ENCODE measurements at places on chromosomes 7 and 10.

DNA sequence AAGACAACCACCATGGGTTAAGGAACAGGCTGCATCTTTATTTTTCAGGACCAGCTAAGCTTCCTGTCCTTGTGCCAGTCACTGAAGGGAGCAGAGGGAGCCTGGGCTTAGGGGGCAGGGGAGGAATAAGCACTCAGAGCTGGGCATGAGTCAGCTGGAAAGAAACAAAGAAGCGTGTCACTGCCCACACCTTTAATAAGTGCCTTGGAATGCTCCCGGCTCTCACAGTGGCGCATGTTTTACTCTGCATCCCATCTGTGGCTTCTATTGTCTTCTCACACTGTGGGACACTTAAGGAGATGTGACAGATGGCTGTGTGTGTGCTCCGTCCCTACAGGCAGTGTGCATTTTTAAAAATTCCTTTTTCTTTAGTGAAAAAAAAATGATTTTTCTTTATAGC lies 71.7 kb downstream of the MTURN start:
- peak; percentile 13 for DNase-seq

- peak; percentile 80 for DNase-seq
Observed at GRCh38 chr7:100803398-100804161, 23.7 kb downstream of the EPHB4 start.

DNA sequence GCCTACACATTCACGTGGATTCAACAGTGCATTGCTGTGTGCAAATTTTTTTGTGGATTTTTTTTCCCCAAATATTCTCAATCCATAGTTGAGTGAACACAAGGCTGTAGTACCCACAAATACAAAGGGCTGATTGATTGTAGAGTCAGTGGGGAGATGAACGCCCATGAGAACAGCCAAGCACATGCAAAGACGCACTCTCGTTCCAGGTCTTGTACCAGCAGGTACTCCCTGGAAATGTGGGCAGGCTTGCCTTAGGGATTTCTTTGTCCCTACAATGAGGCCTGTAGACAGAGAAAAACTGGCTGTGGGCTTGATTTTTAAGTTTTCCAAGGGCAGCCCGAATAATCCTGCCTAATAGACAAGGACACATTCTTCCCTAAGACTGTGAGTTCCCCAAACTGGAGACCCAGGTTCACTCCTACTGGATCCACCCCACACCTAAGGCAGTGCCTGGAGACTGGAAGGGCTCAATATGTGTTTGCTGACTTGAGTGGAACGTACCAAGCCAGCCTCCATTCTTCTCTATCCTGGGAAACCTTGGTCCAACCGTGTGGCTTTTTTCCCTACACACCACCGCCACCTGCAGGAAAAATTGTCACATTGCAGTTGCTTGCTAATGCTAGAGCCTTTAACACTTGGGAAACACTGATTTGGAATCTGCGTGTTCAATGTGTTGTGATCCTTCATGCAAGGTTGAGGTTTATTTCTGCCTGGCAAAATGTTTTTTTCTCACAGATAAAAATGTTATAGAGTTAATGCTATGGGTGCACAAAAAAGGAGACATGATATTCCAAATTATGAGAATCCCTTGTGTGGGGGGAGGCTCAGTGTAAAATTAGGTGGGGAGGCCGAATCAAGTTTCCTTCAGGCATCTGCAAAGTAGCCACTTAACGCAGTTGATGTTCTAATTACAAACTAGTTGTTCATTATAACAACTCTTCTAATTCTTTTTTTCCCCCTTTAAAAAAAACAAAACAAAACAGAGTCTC lies 49.3 kb downstream of the PPP1R17 start:
- peak; percentile 56 for DNase-seq

DNA sequence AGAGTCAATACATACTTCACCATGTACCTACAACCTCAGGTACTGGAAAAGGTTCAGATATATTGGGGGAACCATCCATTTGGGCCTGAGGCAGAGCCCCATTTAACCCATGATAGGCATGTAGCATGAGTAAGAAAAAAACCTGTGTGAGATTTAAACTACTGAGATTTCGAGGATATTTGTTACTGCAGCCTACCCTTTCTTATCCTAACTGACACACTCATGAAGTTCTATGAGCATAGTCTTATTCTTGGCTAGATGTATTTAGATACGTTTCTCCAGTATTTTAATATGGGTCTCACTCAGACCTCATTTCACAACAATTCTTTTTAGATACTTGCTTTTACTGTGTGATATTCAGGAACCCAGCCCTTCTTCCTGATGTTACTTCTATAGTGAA lies 39.3 kb downstream of the GHRHR start:
- no peak for DNase-seq

DNA sequence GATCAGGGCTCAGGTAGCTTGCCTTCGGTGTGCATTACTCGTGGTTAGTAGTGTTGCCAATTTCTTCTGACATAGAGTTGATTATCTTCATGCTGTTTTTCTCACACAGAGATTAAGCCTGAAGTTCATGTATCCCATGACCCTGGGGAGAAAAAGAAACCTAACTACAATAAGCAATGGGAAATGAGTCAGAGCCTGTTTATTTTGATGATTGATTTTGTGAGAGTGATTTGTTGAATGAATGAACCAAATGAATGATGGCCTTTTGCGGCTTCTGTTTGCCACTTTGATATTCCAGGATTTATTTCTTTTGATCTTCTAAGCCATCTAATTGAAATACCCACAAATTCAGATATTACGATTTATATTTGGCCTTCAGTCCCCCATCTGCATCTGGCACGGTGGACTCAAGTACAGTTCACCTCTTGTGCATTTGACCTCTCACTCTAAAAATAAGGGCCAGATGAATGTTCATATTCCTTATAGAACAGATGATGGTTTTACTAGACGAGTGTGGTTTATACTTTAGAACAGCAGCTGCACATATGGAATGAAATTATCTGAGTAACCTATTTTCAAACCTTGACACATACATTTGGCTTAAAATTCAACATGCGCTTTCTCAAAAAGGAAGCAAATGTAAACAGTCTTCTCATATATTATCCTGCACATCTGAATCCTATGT lies 110.7 kb downstream of the PLCE1 start:
- DNase-seq, result peak; percentile 15

DNA sequence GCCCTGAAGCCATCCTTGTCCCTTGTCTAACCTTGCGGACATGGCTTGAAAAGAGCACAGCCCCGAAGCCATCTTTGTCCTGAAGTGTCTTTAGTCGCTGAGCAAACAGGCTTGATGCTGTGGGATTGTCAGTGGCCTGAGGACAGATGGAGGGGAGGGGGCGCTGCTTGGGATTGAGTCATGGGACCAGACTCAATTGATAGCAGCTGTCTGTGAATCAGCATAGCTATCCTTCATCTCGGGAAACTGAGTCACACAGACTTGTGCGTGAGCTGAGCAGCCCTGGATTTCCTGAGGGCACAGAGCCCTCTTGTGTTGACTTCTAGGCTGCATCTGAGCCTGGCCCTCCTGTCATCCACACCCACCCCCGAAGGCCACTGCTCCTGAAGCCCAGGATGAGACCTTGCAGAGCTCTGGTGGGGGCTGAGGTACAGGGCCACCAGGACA lies 14.4 kb downstream of the MYO1G start:
- DNase-seq, result no peak

- DNase-seq, result no peak
Observed at GRCh38 chr7:49159536-49159935, 235.2 kb downstream of the CDC14C start.

GRCh38 chr10:48724127-48724526 lies 39.5 kb downstream of the WDFY4 start:
- no peak for DNase-seq

GRCh38 chr7:3000566-3000965 lies 43.1 kb downstream of the CARD11 start:
- no peak for DNase-seq

GRCh38 chr10:77867124-77867719 lies 59.3 kb downstream of the DLG5 start:
- peak; percentile 31 for DNase-seq

DNA sequence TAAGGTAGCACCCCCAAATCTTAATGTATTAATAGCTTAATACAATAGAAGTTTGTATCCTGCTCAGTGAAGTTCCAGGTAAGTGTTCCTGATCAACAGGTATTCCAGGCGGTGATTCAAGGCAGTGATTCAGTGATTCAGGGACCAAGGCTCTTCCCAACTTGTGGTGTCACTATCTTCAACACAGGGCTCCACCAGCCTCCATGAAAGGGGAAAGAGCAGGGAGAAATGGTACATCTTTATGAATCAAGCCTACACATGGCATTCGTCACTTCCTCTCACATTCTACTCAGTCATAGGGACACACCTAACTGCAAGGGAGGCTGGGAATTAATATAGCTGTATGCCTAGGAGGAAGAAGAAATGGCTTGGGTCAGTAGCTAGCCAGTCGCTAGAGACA lies 5.1 kb downstream of the GOLGA7B start:
- DNase-seq, result no peak

DNA sequence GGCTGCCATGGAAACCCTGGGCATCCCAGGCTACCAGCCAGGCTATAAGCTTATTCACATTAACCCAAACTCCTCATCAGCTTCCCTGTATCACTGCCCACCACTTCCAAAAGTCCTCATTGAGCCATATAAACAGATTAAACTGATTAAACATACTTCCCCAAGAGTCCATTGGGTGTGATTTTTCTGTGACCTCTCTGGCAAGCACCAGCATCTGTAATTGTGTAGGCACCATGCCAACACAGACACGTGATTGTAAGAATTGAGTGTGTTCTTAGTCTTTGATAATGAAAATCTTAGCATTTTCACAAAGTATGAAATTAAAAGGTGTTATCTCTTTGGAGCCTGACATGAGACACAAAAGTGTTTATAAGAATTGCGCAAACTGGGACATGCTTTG lies 679.3 kb downstream of the TYW1 start:
- no peak for DNase-seq

GRCh38 chr10:116732573-116732972 lies 9.8 kb downstream of the HSPA12A start:
- DNase-seq, result no peak

DNA sequence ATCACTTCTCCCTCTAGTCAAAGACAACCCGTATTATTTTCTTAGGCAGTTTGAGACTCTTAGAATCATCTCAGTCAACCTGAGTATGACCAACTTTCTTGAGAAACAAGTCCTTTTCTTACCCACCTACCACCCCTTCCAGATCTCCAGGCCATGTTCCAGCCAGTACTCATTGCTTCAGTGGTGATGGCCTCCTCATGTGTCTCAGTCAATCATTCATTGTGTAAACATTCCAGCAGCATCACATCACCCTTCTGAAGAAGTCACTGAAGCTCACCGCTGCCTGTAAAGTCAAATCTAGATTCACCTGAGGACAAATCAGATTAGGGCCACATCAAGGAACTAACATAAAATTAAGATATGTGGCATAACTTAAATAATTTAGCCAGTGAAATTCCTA lies 467.2 kb upstream of the NRP1 start:
- peak; percentile 60 for DNase-seq

- DNase-seq, result no peak
Observed at GRCh38 chr7:73338321-73338720, 10.4 kb downstream of the FKBP6 start.

DNA sequence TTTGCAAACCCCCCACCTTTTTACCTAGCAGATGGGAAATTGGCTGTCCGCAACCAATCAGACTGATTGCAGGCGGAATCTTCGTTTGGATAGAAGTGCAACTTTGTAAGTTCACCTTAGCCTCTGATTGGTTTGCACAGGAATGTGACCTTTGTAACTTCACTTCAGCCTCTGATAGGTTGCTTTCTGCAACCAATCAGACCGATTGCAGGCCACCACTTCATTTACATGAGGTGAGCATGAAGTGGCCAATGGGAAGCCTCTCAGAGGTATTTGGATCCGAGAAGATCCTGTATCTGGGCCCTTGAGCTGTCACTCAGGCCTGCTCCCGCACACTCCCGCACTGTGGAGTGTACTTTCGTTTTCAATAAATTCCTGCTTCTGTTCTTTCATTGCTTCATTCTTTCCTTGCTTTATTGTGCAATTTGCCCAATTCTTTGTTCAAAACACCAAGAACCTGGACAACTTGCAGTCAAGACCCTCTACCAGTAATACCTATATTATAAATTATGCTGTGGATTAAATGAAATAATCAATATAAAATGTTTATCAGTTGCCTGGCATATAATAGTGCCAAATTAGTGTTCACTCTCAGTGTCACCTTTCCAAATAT lies 491.4 kb downstream of the PLXNA4 start:
- no peak for DNase-seq

DNA sequence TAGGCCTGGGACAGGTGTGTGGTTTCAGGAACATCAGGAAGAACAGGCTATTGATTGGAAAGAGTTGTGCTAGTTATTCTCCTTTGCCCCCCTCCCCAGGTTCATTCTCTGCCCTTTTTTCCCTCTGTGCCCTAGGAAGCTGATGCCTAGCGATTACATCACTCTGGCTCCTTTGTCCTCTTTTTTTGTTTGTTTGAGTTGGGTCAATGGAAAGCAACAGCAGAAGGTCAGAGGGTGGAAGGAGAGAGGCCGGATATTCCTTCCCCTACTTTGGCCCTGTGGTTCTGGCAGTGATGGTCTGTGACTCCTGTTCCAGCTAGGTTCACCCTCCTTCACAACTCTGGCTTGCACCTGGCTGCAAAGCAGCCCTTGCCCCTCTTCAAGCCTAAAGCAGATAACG lies 18.9 kb downstream of the LOXL4 start:
- DNase-seq, result no peak

DNA sequence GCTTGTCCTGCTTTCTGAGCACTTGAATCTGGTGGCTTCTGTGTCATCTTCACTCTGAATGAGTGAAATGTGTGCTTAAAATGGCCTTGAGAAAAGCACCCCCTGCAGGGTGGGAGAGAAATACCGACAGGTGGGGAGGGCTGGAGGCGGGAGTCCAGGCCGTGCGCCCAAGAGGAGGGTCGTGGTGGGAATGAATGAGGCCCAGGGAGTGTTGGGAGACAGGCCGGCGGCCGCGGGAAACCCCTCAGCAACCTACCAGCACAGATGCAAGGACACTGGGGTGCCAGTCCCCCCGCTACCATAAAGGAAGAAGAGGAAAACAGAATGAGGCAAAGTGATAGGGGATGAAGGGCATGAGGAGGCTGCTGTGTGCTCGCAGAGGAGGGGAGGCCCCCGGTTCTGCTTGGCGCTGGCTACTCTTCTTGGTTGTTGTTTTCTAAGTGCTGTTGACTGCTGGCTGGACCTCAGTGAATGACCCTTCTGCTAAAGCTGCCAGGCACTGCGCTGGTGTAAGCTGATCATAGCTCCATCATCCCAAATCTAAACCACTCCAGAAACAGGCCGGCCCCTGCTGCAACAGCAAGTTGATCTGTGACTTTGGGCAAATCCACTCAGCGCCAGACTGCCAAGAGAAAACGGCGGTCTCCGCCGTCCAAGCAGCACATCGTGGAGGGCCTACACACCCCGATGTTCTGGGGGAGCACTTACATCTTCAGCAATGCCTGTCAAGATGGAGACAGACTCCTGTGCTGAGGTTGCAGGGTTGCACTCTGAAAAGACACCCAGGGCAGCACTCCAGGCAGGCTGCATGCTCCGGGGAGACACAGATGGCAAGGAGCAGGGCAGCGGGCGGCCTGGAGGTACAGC lies 378.5 kb downstream of the DNAJB6 start:
- no peak for DNase-seq

DNA sequence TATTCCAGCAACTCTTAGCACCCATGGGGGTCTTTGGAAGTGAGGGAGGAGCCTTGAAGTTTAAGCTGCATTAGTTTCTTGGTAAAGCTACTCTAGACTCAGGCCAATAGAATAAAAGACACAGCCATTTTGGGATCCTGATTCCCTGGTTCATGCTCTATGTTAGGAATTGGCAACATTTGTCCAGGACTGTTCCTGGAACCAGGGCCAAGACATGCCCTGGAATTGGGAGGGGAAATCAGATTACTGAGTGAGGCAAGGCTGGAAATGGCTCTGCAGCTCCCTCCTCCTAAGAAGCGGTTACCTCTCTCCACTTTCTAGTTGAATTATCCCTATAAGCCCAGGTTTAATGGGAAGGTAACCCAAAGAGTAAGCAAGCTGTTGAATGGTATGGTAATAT lies 14.2 kb upstream of the BMPR1A start:
- DNase-seq, result no peak
